ENCODE measurements at places on chromosomes 4 and X. TPM values are rescaled to one million over a fixed set of nuclear protein-coding genes. Genes with fewer than 3 reads are reported as not detected.

C4orf50 gene
- not detected for total RNA-seq

BEND4 gene
- not detected for total RNA-seq

DNA sequence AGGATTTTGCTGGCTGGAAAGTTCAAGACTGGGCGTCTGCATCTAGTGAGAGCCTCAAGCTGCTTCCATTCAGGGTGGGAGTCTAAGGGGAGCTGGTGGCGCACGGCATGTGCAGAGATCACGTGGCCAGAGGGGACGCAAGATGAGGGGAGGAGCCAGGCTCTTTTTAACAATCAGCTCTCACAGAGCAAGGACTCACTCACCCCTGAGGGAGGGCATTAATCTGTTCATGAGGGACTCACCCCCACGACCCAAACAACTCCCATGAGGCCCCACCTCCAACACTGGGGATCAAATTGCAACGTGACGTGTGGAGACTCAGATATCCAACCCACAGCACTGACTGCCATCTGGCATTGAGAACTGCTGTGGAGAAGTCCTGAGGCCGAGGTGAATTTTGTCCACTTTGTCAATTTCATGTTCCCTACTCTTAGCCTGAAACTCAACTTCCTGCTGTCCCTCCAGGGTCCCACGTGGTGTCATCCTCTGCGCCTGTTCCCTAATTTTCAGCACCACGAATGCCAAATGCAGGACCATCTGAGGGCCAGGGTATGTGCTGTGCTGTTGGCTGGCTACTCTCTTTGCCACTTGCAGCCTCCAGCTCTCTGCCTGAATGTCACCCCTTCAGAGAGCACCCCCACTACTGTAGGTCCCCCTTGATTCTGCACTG, 5.6 kb downstream of the ZFP92 start:
- DNase-seq, result no peak

- DNase-seq, result no peak
Observed at GRCh38 chrX:123230798-123231197, 46.7 kb downstream of the GRIA3 start.

HTN1 gene
- total RNA-seq, result not detected

DNA sequence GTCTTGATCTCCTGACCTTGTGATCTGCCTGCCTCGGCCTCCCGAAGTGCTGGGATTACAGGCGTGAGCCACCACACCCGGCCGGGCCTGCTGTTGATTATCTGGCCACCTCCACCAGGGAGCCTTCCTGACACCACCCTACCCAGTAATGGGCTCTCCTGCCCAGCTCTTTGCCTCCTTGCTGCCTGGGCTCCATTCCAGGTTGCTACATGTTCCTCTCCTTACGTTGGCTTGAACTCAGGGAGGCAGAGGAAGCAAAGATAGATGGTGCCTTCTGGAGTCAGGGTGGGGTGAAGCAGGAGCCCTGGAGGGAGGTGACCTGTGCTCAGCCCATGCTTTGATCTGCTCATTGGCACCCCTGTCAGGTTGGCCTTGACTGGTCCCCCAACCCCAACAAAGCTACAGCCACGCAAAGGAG, 26.3 kb downstream of the FLNA start:
- no peak for DNase-seq

DNA sequence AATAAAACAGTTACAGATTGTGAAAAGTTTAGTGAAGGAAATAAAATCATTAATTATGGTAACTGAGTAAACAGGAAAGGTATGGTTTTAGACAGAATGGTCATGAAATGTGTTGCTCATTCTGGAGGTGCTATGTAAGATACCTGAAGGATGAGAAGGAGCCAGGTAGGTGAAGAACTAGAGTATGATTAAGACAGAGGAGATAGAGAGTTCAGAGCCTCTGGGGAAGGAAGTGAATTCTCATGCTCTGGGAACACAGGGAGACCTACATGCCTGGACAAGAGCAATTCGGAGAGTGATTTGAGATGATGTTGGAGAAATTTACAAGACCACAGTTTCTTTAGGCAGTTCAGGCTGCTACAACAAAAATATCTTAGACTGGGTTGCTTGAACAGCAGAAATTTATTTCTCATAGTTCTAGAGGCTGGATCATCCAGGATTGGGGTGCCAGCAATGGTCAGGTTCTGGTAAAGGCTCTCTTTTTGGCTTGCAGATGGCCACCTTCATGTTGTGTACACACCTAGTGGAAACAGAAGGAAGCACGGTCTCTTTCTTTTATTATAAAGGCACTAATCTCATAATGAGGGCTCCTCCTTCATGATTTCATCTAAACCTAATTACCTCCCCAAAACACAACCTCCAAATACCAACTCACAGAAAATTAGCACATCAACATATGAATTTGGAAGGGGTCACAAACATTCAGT, 1416.1 kb downstream of the PCDH7 start:
- DNase-seq, result no peak

GRCh38 chr4:6859543-6859942, 50.1 kb upstream of the TBC1D14 start:
- no peak for DNase-seq

GRCh38 chr4:81378386-81378785, 93.3 kb downstream of the RASGEF1B start:
- DNase-seq, result no peak

XAGE1A gene
- total RNA-seq, result not detected

- no peak for DNase-seq
Observed at GRCh38 chr4:91064157-91064853, 937.1 kb downstream of the CCSER1 start.

SNCA gene
- 13.4 TPM for total RNA-seq
